Stimulated activated CD8-positive, alpha-beta memory T cell treated with anti-CD3 and anti-CD28 coated beads, Interleukin-2, amount 100 ng/mL, for 48 hours (primary cell): ENCODE measurements at places on chromosomes 5 and 9.

GRCh38 chr5:93584596-93585040 lies 1.6 kb downstream of the NR2F1 start:
- no peak for DNase-seq

DNA sequence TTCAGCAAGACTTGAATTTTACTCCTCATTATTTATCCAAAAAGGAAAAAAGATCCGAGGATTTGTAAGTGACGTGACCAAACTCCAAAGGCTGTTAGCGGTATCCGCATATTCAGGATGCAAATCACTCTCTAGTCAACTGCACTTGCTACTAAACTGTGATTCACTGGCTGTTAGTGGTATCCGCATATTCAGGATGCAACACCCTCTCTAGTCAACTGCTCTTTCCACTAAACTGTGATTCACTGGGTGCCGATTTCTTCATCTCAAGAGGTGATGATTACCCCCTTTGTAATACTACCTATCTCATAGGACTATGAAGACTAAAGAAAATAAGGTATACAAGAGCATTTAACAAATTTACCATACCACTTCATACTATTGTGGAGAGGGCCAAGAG lies 5.7 kb downstream of the MAPKAP1 start:
- no peak for DNase-seq

GRCh38 chr9:113619491-113620376 lies 156.2 kb downstream of the RGS3 start:
- DNase-seq, result no peak

DNA sequence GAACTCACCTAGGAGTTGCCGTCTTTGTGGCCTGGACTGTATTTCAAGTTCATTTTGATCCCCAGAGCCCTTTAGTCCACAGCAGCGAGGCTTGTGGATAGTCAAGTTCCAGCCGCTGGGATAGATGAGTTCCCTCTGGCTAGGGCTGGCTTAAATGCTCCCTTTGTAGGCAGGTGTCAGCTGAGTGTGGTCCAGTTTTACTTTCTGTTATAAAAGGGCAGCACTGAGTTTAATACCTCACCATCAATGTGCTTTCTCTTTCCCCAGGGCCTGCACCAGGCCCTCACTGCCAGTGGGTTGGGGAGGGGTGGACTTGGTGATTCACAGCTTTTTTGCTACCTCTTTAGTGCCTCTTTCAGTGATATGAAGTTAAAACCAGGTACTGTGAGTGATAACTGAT lies 188.2 kb downstream of the SLCO4C1 start:
- no peak for DNase-seq

- DNase-seq, result no peak
Measured at GRCh38 chr9:129280236-129280622, 102.2 kb upstream of the IER5L start.

DNA sequence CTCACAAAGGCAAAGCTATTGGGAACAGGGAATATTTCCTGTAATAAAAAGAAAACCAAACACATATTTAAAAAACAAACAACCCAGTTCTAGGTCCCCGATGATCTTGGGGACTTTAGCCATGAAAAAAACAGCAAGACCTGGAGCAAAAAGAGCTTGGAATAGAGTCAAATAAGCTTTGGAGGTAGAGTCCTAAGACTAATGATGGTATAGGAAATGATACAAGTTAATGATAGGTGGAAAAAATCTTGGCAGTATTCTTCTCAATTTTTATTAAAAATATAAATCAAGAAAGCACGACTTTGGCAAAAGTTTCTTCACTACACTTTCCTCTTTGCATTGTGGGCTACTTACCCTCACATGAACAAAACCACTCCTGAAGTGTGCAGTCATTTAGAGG lies 481.5 kb downstream of the EBF1 start:
- no peak for DNase-seq

- DNase-seq, result no peak
Measured at GRCh38 chr9:126203313-126203712, 123.3 kb upstream of the MVB12B start.

GRCh38 chr5:37575541-37576489 lies 196.7 kb downstream of the WDR70 start:
- no peak for DNase-seq

- DNase-seq, result no peak
Measured at GRCh38 chr5:73213566-73213998, 40.6 kb downstream of the TMEM174 start.

DNA sequence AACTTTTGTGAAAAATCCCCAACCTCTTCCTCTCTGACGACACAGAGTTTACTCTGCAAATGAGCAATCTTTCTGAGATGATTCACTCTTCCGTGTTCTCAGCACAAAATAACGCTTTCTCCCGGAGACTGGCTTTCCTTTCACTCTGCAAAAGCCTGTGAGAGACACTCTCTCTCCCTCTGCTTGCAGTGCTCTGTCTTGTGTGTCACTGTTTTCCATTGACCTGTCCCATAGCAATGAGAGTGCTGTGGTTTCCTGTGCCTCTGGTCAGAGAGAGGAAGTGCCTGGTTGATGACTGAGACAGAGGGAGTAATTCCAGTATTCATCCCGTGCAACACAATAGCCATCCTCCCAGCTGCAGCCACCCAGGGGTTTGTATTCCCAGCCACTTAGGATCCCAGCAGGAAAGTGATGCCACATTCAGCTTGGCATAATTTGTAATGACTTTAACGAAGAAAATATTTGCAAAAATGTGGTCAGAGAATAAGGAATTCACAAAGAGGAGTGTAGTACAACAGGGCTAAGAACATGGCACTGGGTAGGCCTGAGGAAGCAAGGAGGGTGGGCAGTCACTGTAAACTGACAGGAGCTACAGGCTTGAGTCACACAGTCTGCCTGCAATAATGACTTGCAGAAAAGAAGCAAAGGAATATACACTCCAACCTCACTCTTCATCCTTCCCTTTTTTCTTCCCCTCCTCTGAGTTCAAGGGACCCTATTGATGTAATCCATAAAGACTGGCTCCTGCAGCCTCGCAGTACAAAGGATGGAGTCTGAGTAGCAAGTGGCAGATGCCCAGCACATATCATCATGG lies 463.5 kb upstream of the RGMB start:
- no peak for DNase-seq

- DNase-seq, result peak; percentile 42
Measured at GRCh38 chr5:42950456-42951292, 89.4 kb downstream of the ANXA2R start.

DNA sequence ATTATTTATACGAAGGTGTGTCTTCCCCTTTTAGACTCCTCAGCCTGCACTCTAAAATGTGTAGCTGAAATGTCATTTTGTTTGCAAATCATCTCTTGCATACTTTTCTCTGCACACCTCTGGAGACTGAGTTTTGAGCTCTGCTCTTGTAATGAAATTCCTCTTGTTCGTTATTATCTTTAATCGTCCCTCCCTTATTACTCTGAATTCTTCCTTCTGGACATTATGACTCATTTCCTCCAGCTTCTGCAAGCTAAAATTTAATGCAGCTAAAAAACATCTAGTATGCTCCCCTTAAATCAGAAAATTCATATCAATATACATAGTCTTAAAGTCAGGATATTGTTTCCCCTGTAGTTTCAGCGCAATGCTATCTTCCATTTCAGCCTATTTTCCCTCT lies 13.5 kb downstream of the ISL1 start:
- no peak for DNase-seq

GRCh38 chr5:53006911-53007890 lies 18.0 kb downstream of the ITGA2 start:
- DNase-seq, result no peak

GRCh38 chr5:174340226-174340625 lies 294.7 kb downstream of the NSG2 start:
- DNase-seq, result no peak
